Brain (organoid and tissue), 16 donors: ENCODE measurements at places on chromosomes 2 and 18. TPM values are rescaled to one million over a fixed set of nuclear protein-coding genes. Genes with fewer than 3 reads are reported as not detected.

- DNase-seq = no peak
Measured at GRCh38 chr2:64934530-64934929, 54.7 kb upstream of the SLC1A4 start.

- DNase-seq = no peak
Measured at GRCh38 chr2:233997707-233998106, 52.8 kb upstream of the SPP2 start.

DNA sequence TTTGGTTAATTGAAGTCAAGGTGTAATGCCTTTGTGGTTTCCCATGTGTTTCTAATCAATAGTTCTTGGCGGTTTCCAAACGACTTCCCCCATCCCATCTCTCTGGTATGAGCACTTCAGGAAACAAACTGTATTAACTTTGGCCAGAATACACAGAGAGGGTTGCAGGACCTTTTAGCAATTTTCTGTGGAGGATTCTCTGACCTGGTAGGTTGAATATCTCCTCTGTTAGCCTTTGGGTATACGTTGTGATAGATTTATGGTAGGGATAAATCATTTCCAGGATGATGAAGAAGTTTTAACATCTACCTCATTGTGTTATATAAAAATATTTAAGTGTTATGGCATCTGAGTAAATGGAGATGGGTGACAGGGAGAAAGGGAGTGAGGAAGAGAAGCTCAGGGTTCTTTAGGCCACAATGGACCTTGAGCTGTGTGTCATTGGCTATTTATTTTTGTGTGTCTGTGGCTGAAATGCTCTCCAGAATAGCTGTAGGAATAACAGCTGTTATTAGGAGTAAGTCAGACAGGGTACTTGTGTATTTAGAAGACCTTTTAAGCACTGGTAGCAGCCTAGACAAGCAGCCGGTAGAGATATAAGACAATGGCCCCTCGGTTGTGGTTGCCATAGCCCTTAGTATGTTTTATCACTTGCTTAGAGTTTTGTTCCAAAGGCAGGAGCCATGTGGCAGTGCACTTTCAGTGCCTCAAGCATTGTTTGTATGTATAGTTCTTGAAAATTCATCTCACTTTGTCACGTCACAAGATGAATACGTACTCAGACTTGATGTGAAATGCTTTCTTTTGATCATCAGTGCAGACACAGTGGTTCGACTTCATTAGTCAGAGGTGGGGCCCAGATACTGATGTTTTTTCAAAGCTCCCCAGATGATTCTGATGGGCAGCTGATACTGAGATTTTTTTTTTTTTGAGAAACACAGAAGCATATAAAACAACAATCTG is 91.1 kb downstream of the FMNL2 start:
- DNase-seq = no peak

- no peak for DNase-seq
Measured at GRCh38 chr2:218679119-218679518, 7.2 kb downstream of the STK36 start.

- no peak for DNase-seq
Measured at GRCh38 chr18:70808481-70809056, 519.7 kb downstream of the SOCS6 start.

GRCh38 chr2:205908212-205909183 is 177.5 kb downstream of the INO80D start:
- no peak for DNase-seq

DNA sequence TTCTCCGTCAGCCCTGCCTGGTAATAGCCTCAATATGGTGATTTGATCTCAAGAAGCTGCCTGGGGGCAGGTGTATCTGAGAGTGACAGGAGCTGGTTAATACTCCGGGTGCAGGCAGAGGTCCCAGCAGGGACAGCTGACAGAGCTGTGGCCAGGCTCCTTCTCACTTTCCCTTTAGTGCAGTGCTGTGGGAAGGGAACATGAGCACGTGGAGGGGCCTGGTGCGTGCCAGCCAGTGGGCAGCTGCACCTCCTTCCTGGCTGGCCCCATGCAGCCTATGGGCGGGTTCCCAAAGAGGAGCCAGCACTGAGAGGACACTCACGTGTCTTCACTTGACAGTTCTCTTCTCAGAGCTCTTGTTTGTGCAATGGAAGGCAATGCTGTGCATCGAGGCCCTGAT is 9.1 kb downstream of the CNNM4 start:
- no peak for DNase-seq

DNA sequence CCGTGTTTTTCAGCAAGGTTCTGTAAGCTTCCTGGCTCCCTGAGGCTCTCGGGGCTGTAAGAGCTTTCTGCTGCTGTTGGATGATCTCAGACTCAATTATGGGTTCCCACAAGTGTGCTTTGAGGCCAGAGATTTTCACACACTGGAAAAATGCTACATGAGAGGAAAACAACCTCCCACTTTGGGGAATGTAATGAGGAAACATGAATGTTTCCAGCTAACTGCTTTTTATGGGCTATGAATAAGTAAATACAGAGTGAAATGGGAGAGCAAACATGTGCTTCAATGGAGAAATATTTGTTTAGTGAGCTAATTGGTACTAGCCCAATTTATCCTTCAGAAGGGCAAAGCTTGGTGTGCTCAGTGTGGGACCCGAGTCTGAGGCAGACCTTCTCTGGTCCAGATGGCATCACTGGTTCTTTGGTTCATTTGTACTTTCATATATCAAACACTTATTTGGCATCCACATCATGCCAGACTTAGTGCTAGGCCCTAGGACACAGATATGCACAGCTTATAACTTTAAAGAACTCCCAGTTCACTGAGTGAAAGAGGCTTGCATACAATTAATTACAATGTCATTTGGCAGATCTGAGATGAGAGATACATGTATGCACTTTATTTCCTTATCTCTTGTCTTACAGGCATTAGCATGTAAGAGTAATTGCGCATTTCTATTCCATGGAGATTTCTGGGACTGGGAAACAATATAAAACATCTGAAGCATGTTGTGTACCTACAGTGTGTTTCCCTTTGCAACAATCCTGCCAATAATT is 248.8 kb downstream of the RDH14 start:
- peak; percentile 50 for DNase-seq

GRCh38 chr2:28717339-28717758 is 34.3 kb upstream of the PPP1CB start:
- peak; percentile 39 for DNase-seq

DNA sequence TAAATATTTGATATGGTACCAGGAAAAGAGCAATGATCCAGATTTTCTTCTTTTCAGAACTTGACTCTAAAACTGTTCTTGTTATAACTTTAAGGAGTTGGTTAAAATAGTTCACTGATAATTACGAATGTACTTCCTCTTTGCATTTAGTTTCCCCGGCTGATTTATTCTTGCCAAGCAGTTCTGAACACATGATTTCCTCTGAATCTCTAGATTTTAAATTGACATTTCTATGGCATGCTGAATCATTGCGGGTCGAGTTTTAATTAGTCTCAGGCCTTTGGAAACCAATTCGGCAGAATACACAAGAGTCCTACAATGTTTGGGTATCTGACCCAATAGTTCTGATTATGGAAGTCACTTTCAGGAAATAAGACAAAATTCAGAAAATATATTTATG is 37.3 kb upstream of the DNAH7 start:
- DNase-seq = no peak

DNA sequence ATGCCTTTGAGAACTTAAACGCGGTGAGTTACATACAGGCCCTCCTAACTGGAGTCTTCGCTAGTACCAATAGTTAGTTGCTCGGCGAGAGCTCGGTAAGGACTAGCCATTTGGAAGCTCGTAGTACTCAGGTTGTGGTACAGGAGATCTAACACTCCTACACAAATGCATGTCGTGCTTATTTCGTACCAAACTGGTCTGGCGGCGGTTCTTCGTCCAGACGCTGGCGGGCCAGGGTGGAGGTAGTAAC is 346 bp upstream of the VRK2 start:
- no peak for DNase-seq

The HTR2B gene
- not detected for polyA plus RNA-seq

The VWC2L gene
- polyA plus RNA-seq = 0.29 TPM

The AGXT gene
- polyA plus RNA-seq = 1.1 TPM

The NYAP2 gene
- polyA plus RNA-seq = 0.20 TPM

The BCL2 gene
- 8.0 TPM for polyA plus RNA-seq

The ABCG5 gene
- polyA plus RNA-seq = not detected
